ENCODE measurements at places on chromosomes 4 and X.

- H3K4me1 ChIP-seq, result no peaks in the 10 kb centered on the region
- H3K4me3 ChIP-seq, result no peak overlapping the region
- no peak overlapping the region for H3K27ac ChIP-seq
- no peak for DNase-seq
- no peaks in the 10 kb centered on the region for H3K36me3 ChIP-seq
Measured at GRCh38 chr4:76712564-76712963, 185.4 kb downstream of the SOWAHB start.

DNA sequence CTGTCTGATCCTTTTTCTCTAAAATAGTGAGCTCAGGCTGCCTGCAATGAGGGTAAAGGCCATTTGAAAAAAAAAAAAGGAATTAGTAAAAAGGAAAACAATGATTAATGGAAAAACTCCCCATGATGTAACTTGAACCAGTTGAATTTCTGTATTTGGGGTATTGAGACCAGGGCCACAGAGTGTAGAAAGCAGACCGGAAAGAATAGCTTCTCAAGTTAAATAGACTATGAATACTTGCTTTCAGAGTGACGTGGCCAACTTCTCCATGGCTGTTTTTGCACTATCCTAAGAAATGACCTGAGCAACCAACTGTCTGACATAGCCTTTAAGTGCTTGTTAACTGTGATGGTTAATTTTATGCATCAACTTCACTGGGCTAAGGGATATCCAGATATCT lies 222.1 kb upstream of the INTU start:
- no peaks in the 10 kb centered on the region for H3K36me3 ChIP-seq
- no peaks in the 10 kb centered on the region for H3K27me3 ChIP-seq
- no peak overlapping the region for H3K4me3 ChIP-seq

GRCh38 chrX:142804085-142804484 lies 221.6 kb upstream of the SPANXN4 start:
- H3K27ac ChIP-seq, result no peak overlapping the region
- H3K4me1 ChIP-seq, result no peaks in the 10 kb centered on the region
- H3K27me3 ChIP-seq, result no peaks in the 10 kb centered on the region
- H3K36me3 ChIP-seq, result no peaks in the 10 kb centered on the region

DNA sequence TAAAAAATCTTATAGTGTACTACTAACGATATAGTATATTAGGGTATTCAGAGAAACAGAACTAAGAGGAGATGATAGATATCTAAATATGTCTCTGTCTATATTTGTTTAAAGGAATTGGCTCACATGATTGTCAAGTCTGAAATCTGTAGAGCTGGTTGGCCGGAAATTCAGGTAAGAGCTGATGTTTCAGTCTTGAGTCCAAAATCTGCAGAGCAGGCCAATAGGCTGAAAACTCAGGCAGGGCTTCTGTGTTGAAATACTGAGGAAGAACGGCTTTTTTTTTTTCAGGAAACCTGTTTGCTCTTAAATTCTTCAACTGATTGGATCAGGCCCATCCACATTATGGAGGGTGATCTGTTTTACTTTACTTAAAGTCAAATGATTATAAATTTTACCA lies 31.7 kb downstream of the PGRMC2 start:
- no peak overlapping the region for H3K27ac ChIP-seq
- no peaks in the 10 kb centered on the region for H3K27me3 ChIP-seq
- no peaks in the 10 kb centered on the region for H3K36me3 ChIP-seq
- no peak for DNase-seq
- no peak overlapping the region for H3K4me3 ChIP-seq

DNA sequence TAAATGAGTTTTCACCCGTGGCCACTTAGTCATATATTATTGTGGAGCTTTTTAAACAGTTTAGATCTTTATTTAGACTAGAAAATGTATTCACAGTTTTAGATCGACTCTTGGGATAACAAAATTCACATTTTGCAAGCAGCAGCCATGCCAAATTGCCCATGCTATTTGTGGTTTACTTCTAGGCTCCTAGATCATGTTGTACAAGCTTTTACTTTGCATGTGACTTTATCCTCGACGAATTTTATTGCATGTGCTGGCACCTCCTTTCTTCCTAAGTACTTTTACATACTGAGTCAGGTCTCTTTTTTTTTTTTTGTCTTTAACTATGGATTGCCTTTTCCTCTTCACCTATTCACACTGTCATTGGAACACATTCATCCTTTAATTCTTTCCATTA lies 23.2 kb downstream of the BBS12 start:
- no peak for DNase-seq
- H3K4me1 ChIP-seq, result peaks cover 3% of the 10 kb centered on the region
- no peak overlapping the region for H3K4me3 ChIP-seq
- no peaks in the 10 kb centered on the region for H3K36me3 ChIP-seq

- no peaks in the 10 kb centered on the region for H3K27me3 ChIP-seq
- no peaks in the 10 kb centered on the region for H3K36me3 ChIP-seq
- peaks cover 15% of the 10 kb centered on the region for H3K4me1 ChIP-seq
- H3K27ac ChIP-seq, result no peak overlapping the region
Measured at GRCh38 chr4:56803471-56803870, 18.0 kb downstream of the SPINK2 start.

DNA sequence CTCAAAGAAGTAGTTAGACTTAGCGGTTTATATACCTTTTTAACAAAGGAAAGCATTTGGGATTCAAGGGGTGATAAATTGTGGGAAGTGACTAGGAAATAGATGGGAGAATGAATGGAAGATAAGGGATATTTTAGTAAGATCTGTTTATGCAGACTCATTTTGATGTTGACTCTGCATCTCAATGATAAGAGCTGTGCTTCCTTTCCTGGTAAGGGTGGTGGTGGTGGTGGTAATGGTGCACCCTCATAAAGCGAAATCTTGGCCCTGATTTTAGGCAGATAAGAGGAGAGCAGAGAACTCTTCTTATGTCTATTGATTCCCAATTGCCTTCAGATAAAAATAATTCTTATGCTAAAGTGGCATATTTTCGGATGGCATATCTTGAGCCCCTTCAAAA lies 197.1 kb downstream of the SPRY1 start:
- DNase-seq, result no peak
- H3K4me1 ChIP-seq, result no peaks in the 10 kb centered on the region
- H3K27me3 ChIP-seq, result no peaks in the 10 kb centered on the region
- H3K4me3 ChIP-seq, result no peak overlapping the region

DNA sequence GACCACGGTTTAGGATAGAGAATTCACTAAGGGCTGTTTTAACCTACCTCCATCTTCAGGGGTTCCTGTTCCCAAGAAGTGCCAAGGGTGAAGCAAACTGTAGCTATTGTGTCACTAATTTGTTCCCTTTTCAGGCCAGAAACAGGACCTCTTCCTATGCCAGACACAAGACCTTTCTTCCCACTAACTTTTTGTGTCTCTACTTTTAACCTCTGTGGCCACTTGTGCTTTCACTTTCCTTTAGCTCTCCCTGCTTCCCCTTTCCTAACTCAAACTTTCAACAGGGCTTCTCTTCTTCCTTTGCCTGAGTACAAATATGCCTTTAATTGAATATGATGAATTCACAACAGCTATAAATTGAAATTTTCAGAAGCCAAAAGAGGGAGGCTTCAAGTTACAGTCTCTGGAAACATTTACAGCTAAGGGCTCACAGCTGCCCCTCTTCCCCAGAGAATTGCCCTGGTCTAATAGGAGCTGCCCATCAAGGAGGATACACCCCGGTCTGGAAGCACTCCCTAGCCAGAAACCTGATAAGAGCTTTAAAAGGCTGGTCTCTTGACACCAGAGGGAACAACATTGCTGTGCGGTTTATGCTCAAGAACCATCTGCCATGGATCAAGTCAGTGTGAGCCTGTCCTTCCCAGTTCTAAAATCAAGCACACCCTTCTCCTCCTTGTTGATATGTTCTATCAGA lies 61.7 kb upstream of the PLS3 start:
- no peaks in the 10 kb centered on the region for H3K4me1 ChIP-seq
- no peaks in the 10 kb centered on the region for H3K27me3 ChIP-seq
- no peak overlapping the region for H3K27ac ChIP-seq
- H3K4me3 ChIP-seq, result no peak overlapping the region
- no peaks in the 10 kb centered on the region for H3K36me3 ChIP-seq
